GM12864 (cell line): ENCODE measurements at places on chromosomes 1 and 21.

GRCh38 chr1:223258751-223259198 lies 105.2 kb downstream of the SUSD4 start:
- DNase-seq = no peak

DNA sequence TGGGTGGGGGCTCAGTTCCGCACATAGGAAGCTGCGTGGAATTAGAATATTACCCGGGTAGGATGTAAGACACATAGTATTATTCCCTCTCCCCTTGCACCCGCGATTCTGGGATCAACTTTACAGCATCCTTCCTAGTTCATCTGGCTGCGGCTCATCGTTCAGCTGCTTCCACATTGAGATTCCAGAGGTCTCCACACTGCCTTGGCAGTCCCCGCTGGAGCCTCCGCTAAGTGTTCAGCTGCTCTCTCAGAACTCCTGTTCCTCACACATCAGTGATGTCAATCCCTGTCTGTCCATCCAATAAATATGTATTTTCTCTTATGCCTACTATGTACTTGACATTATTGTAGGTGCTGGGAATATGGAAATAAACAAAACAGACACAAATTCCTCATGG lies 135.6 kb upstream of the SYT6 start:
- no peak for DNase-seq

DNA sequence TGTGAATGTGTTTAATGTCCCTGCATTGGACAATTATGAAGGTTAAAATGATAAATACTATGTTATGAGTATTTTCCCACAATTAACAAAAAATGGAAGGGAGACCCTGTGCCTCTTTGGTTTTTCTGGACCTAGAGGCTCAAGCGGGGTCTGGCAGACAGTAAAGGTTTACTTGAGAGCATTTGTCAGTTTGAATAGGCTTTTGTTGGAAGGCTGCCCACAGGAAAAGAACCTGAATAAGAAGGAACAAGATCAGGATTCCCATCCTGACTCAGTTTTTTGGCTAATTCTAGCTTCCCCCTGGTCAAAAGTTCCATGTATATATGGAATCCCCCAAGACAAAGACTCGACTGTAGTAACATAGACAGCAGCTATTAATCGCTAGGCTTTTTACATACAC lies 150.9 kb upstream of the JUN start:
- no peak for DNase-seq

GRCh38 chr1:95222629-95223028 lies 11.4 kb upstream of the RWDD3 start:
- DNase-seq = no peak

DNA sequence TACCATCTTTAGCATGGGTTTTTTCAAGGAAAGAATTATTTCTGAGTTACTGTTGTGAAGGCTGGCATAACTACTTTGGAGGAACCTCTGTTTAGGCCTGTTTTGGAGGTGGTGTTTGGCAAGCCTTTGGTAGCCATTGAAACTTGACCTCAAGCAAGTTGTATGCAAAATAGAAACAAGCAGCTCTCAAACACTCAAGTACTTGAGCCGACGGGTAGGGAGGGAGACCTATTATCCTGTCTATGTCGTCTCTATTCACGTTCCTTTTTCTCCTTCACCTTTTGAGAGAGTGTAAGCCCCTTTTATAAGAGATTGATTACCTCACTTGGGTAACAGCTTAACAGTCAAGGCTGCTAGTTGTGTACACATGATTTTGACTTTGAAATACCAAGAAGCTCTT lies 878.3 kb upstream of the CXADR start:
- DNase-seq = no peak

DNA sequence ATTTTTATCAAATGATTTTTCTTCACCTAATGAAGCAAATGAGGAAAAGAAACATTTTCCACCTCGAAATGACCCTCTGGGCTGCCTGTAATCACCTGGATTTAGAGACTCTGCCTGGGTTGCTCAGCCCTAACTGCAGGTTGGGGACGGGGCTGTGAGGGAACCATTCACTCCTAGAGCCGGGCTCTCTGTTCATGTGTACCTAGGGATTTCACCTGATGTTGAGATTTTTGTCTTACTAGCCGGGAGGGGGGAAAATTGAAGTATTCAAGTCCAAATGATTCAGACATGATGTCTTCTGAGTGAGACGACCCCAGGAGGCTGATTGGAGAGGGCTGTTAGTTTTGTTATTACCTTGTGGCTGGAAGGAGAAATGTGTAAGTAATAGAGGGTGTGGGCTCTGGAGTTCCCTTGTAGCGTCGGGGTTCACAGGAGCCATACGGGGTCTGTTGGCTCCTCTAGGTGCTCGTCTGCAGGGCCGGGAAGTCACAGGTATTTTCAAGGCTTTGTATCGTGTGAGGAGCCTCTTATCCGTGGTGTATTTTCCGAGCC lies 42.3 kb upstream of the PWP2 start:
- DNase-seq = no peak

DNA sequence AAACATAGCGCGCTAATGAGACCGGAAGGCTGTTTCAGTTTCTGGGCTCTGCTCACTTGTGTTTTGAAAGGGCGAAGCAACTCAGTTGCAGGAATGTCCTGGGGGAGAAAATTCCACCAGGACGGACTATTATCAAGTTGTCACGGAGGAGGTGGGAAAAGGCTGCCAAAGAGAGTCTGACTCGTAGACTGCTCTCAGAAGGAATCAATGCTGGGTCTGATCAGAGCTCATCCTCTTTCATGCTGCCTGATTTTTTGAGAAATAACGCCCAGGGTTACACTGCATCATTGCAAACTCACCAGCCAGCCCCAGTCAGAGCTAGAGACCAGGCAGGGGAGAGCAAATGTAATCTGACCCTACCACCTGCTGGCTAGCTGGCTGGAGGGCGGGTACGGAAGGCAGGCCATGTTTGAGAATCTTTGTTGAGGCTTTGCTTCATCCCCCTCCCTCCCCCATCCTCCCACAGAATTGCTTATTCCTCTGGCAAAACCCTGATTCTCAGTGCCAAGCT lies 36.4 kb upstream of the BCL9 start:
- DNase-seq = no peak

- no peak for DNase-seq
Measured at GRCh38 chr1:234292011-234292410, 81.2 kb upstream of the COA6 start.

GRCh38 chr1:203144661-203145060 lies 17.1 kb downstream of the ADORA1 start:
- DNase-seq = no peak

DNA sequence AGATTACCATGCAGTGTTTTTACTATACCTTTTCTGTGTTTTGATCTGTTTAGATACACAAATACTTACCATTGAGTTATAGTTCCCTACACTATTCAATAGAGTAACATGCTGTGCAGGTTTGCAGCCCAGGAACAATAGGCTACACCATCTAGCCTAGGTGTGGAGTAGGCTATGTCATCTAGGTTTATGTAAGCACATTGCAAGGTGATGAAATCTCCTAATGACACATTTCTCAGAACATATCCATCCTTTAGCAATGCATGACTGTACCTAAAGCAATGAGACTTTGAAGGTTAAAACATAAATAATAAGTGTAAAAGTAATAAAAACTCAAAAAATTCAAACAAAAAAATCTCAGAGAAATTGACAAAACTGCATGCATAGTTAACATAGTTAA lies 358.6 kb downstream of the USH2A start:
- DNase-seq = no peak

GRCh38 chr21:32463367-32463766 lies 50.9 kb downstream of the EVA1C start:
- no peak for DNase-seq

GRCh38 chr1:189158155-189158554 lies 1319.5 kb downstream of the BRINP3 start:
- no peak for DNase-seq

DNA sequence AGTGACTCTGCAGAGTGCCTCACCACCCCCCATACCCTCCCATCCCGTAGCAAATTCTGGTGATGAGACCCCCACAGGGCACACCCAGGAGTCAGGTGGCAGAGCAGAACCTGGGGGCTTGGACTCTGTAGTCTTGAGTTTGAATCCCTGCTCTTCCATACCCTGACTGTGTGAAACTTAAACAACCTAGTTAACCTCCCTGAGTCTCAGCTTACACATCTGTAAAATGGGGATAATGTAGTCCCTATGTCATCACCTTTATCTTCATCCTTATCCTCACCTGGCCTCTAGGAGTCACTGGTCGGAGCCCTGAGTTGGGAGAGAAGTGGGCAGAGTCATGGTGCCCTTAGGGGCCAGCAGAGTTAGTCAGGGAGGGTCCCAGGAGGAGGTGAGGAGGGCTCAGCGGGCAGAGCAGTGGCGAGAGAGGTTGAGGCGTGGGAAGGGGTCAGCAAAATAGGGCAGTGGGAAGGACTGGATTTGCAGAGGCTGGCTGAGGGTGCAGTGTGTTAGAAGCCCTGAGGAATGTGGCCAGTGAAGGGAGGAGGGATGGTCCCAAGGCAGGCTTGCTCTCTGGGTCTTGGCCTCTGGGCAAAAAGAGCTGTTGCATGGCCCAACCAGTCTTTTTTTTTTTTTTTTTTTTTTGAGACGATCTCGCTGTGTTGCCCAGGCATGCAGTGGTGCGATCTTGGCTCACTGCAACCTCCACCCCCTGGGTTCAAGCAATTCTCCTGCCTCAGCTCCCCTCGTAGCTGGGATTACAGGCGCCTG lies 18.6 kb downstream of the C1orf167 start:
- DNase-seq = no peak

- DNase-seq = no peak
Measured at GRCh38 chr1:179137617-179138255, 55.9 kb downstream of the TOR3A start.

DNA sequence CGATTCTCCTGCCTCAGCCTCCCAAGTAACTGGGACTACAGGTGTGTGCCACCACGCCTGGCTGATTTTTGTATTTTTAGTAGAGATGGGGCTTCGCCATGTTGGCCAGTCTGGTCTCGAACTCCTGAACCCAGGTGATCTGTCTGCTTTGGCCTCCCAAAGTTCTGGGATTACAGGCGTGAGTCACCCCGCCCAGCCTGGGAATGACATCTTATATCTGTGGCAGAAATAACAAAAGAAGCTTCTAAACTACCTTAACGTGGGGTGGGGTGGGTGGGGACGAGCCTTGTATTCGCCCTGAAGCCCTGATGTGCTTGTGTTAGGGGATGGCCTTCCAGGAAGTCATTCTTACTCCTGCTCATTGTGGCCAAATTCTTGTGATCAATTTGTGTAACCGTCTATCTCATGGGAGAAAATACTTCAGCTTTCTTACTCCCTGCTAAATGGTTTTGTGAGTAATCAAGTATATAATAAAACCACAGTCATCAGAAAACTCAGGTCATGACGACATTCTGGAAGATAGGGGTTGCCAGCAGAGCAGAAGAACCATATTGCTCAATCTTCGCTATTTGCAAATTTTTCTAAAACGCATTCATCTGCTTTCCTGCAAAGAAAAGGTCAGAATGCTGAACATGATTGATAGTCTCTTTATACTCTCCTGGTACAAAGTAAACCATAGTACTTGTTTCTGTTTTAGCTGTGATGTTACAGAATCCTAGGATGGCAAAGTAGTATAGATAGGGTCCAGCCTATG lies 63.2 kb downstream of the DIRAS3 start:
- DNase-seq = no peak

- DNase-seq = peak; percentile 38
Measured at GRCh38 chr1:10986525-10986890, 25.9 kb upstream of the TARDBP start.

DNA sequence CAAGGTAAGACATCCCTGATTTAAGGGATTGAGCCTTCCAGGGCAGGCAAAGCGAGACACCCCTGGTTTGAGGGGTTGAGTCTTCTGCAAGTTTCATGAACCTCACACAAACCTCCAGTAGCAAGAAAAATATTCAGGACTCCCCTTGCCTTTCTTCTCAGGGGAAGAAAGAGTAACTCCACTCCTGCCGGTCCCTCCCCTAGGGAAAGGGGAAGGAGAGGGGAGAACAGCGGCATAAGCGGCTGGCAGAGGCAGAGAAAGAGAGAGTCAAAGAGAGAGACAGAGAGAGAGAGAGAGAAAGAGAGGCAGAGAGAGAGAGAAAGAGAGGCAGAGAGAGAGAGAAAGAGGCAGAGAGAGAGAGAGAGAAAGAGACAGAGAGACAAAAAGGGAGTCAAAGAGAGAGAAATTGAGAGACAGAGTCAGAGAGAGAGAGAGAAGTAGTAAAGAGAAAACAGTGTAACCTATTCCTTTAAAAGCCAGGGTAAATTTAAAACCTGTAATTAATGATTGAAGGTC lies 29.5 kb upstream of the CBR3 start:
- no peak for DNase-seq

- DNase-seq = no peak
Measured at GRCh38 chr1:2056955-2057590, 6.9 kb downstream of the PRKCZ start.

- no peak for DNase-seq
Measured at GRCh38 chr1:46809904-46810303, 11.1 kb downstream of the CYP4B1 start.

- DNase-seq = no peak
Measured at GRCh38 chr1:246450611-246451251, 56.3 kb downstream of the SMYD3 start.

- no peak for DNase-seq
Measured at GRCh38 chr1:235019471-235019870, 109.2 kb downstream of the TOMM20 start.

GRCh38 chr21:29342363-29342957 lies 43.7 kb downstream of the BACH1 start:
- DNase-seq = peak; percentile 35

GRCh38 chr1:29119121-29119929 lies 4.4 kb downstream of the TMEM200B start:
- DNase-seq = no peak

- no peak for DNase-seq
Measured at GRCh38 chr1:84301004-84301784, at the start of gene SAMD13. TSS of gene SAMD13 (plus strand) at chr1:84301708. CDS start at chr1:84303235, 1,527 bp downstream.

GRCh38 chr1:107940701-107941100 lies 24.3 kb downstream of the VAV3 start:
- DNase-seq = no peak

- no peak for DNase-seq
Measured at GRCh38 chr1:160293020-160293968, 8.4 kb upstream of the PEX19 start.

- no peak for DNase-seq
Measured at GRCh38 chr1:176925223-176925622, 239.3 kb downstream of the ASTN1 start.

DNA sequence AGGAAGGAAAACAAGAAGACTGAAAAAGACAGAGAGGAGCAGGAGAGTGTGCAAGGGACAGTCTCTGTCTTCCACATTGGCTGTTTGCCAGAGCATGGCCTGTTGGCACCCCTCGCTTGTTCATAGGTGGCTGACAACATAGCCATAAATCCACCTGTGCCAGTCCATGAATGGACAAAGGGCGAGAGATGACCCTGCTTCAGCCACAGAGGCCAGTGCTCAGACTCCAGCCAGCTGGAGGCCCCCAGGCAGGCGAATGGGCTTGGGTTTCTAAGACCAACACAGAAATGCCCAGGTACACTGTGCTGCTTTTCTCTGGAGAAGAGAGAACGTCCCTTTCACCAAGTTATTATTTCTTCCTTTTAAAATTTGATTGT lies 60.6 kb downstream of the RIPK4 start:
- no peak for DNase-seq

- DNase-seq = no peak
Measured at GRCh38 chr1:202221911-202222909, 28.6 kb downstream of the LGR6 start.
